ENCODE measurements at places on chromosomes 1 and 21.
A peak's percentile ranks its signal among the peaks of the same experiment; 100 is the strongest.

- no peak for DNase-seq
Observed at GRCh38 chr1:56645677-56646305, 677 bp downstream of the PRKAA2 start.

DNA sequence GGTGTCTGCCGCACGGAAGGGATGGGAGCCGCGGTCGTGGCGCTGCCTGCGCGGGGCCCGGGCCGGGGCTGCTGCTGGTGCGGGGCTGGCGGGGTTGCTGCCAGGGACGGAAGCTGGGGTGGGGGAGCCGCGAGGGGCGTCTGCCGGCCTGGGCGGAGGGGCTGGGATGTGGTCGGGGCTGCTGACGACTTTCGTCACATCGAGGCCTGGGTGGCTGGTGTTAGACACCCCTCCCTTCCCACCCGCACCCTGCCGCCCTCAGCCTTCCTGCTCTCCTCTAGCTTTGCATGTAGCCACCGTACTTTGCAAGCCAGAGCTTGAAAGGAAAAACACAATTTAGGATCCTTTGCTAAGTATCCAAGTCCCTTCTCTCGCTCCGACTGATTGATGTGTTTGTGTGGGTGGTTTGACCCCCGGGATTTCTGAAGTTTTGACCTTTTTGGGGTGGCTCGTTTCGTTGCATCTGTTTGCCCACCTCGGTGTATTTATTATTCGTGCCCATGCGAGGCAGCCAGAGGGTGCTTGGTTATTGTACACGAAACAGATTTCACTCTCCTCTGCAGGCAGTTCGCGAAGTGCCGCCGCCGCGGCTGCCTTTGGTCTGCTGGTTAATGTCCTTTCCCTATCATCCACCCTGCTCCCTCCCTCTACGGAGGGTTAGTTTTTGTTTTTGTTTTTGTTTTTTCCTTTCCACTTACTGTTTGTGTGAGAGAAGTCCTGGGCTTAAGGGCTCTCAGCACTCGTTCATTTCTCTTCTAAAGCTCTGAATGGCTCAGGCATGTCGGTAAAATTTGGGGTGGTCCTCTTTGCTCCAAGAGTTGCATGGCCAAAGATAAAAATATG lies 868 bp downstream of the C1orf21 start:
- DNase-seq: no peak

GRCh38 chr1:219460896-219461815 lies 151.7 kb downstream of the ZC3H11B start:
- DNase-seq: no peak

- DNase-seq: no peak
Observed at GRCh38 chr1:97632075-97632474, 288.8 kb downstream of the DPYD start.

- DNase-seq: no peak
Observed at GRCh38 chr1:111097356-111098099, 42.4 kb downstream of the DRAM2 start.

- DNase-seq: no peak
Observed at GRCh38 chr1:64472040-64472376, 2.1 kb downstream of the CACHD1 start.

DNA sequence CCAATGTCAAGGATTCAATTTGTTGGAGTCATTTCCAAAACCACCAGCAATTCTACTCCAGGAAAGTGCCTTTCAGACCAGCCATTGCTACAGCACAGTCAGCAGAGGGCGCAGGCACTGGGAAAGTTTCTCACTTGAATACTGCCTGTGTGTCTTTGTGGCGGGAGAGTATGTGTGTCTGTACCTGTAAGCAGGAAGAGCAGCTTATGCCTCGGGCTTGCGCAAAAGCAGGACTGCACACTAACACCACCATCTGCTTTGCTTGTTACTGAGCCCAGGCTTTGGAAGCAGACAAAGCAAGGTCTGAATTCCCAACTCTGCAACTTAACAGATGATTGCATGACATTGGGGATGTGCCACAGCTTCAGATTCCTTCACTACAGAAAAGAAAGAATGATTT lies 7.0 kb upstream of the CTSE start:
- DNase-seq: peak; percentile 27

DNA sequence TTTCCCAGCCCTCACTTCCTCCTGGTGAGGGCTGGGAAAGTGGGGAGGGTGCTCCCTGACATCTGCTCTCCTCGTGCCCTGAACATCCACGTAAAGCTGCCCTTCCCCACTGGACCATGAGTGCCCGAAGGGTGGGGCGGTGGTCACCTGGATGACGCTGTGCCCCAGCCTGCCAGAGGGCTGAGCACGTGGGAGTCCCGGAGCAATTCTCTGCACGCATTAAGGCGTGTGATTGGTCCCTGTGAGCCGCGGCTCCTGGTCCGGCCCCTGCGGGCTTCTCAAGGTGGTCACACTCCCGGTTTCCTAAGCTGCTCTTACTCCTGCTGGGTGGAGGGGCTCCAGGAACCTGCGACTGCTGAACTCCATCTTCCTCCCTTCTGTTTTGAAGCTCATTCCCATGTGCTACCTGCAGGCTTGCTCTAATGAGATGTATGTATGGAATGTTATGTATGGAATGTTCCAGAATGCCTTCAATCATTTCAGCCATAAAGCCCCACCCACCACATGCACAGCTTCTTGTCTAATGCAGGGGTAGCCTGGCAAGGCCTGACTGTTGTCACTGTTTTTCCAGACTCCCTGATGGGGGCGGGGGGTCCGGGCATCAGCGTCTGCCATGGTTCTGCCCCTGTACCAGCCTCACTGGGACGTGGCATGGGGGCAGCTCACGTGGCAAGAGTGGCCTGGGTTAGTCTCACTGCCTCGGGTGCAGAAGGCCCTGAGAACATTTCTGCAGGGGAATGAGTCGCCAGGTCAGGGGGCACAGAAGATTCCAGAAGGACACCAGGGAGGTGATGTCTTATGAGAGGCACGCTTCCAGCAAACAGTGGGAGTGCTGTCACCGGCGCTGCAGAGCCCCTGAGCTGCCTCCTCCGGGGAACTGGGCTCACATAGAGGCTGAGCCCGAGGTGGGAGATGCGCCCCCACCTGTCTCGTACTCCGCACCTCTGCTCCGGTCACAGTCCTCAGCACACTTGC lies 19.4 kb downstream of the KRTAP10-1 start:
- no peak for DNase-seq

- no peak for DNase-seq
Observed at GRCh38 chr1:160130486-160130885, 14.9 kb downstream of the ATP1A2 start.

DNA sequence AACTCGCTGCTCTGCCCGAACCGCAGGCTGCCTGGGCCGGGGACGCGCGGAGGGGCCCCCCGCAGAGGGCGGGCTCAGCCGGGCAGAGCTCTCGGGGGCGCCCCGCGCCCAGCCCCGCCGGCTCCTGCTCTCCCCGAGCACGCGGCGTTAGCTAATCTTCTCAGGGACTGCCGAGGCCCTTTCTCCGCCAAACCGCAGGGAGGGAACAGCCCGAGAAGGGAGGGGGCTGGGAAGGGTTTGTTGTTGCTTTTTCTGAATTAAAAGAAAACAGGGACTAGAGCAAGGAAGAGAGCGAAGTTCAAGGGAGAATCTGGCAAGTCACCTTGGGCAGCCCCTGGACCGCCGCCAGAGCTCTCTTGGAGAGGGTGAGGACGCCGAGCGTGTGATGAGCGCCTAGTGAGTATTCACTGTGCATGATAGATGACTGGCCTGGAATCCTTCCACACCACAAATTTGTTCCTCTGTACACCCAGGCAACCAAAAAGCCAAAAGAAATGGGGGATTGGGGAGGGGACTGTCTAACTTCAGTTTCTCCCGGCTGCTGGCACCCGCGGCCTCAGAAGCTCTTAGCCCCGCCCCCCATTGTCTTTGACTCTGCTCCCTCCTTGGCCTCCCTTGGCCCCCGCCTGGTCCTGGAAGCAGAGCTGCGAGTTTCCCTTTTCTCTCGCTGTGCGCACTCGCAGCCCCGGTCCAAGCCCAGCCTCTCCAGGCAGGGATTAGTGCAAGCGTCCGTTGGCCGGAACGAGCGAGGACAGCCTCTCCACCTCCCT lies 19.7 kb upstream of the LMX1A start:
- DNase-seq: no peak

DNA sequence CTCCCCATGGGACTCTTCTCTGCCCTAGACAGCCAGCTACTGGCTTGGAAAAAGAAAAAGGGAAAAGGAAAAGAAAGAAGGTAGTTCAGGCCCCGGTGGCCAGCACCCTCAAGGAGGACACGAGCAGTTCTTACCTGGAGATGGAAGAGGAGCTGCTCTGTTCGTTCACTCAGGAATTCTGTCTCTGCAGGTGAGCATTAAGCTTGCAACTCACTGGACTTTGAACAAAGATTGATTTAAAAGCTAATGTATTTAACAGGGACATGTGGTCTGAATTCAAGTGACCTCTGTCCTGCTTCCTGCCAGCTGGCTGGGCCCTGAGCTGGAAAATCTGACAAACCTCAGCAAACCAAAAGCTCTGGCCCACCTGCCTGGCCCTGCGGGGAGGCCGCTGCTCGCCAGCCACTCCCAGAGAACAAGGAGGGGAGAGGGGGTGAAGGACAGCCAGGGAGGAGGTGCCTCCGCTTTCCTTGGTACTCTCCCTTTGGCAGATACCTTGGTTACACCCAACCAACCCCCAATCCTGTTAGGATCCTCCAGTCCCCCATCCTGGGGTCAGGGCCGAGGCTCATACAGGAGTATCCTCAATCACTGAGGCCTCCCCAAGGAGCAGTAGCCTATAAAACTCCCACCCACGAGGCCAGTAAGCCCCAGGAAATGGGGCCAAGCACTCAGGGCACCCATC lies at the start of gene PDZK1:
Gene PDZK1 (minus strand): TSS at position 186 of the 685 bp plus-strand sequence. CDS start 19,347 bp downstream, outside the sequence.
- DNase-seq: no peak

DNA sequence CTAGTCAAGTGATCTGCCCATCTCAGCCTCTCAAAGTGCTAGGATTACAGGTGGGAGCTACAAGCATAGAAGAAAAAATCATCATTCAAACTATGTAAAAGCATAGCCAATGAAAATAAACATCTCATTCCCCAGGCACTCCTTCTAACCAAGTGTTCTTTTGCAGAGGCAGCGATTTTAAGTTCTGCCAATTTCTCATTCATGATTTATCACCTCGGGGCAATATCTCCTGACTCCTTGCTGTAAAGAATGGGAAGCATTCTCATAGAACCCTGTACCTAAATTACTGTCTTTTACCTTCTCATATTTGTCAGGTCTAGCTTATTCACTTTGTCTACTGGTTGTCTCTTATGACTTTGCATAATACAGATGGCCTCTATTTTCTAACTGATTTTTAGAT lies 32.5 kb upstream of the IVNS1ABP start:
- DNase-seq: no peak

GRCh38 chr1:114178936-114179335 lies 25.3 kb upstream of the SYT6 start:
- no peak for DNase-seq

- DNase-seq: no peak
Observed at GRCh38 chr1:56901716-56902115, 47.1 kb downstream of the C8A start.

DNA sequence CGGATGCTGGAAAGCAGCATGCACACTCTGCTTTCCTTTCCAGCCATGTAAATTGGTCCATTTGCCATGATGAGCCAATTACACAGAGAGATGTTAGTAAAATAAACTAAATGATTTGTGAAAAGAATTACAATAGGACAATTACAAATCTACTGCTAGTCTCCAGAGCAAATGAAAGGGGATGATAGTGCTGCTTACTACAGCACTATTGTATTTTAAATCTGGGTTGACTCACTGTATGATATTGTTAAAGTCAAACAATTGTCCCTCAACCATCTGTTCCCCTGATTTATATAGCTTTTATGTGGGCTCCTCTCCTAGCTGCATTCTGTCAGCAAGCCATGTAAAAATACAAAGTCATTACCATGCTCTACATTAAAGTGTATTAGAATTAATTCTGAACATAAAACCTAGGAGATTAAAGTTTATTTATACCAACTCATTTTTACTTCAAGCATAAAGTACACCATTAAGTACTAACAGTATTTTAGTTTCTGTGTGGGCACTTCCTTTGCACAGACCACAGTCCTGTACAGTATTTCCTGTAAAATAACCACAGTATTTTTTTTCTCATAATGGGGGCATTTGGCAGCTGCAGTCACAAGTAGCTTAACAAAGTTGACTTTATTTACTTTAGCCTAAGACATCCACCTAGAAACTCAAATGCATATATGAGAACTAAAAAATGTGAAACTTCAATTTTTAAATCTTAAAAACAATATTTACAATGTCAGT lies 135.8 kb downstream of the VAV3 start:
- no peak for DNase-seq

GRCh38 chr1:97562081-97562480 lies 358.8 kb downstream of the DPYD start:
- DNase-seq: no peak

GRCh38 chr1:162672622-162673260 lies 40.5 kb downstream of the DDR2 start:
- DNase-seq: no peak

GRCh38 chr1:214377485-214377884 lies 96.5 kb downstream of the SMYD2 start:
- DNase-seq: no peak

- DNase-seq: no peak
Observed at GRCh38 chr1:149917571-149918144, at the start of gene SV2A. TSS of gene SV2A (minus strand) at chr1:149917844. CDS start at chr1:149913840, 4,004 bp downstream.

- no peak for DNase-seq
Observed at GRCh38 chr1:48761986-48762385, 14.7 kb downstream of the BEND5 start.

- no peak for DNase-seq
Observed at GRCh38 chr1:39332828-39333227, 128.3 kb downstream of the MACF1 start.

All from GM12892 (cell line).